ENCODE measurements at places on chromosomes 4 and X.

DNA sequence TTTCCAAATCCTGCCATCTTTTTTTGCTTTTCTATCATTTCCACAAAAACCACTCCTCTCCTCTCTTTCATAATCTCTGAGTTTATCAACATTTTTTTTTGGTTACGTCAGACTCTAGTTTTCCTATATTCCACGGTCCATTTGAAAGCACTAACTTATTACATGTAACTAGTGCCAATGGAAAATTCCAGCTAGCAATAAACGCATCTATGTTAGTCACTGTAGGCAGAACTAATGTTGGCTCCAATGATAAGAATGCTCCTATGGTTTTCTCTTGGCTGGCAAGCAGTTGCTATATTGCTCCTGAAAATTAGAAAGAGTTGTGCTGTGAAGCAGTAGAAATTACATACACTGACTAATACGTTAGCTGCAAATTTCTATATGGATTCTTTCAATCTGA is 634.6 kb upstream of the FTHL17 start:
- DNase-seq: no peak

GRCh38 chr4:13089659-13089998 is 394.5 kb downstream of the RAB28 start:
- DNase-seq: no peak

GRCh38 chr4:17489721-17490120 is 22.2 kb downstream of the QDPR start:
- no peak for DNase-seq

GRCh38 chrX:47293106-47293505 is 60.3 kb downstream of the USP11 start:
- DNase-seq: no peak

DNA sequence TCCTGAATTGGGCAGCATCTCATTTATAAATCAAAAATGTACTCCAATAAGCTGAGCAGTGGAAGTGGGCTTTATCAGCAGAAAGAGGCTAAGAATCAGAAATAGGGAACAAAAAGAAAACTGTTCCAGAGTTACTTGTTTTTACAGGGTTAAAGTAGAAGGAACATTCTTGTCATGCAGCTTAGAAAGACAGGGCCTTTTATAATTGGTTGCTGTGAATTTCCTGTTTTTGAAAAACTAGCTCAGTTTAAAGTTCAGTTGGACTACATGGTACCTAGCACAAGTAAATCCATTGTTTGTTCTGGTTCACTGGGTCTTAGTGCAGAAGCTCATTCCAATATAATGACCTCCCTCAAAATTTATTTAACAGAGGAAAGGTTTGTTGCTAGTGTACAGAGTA is 200.8 kb downstream of the GRIA2 start:
- no peak for DNase-seq

DNA sequence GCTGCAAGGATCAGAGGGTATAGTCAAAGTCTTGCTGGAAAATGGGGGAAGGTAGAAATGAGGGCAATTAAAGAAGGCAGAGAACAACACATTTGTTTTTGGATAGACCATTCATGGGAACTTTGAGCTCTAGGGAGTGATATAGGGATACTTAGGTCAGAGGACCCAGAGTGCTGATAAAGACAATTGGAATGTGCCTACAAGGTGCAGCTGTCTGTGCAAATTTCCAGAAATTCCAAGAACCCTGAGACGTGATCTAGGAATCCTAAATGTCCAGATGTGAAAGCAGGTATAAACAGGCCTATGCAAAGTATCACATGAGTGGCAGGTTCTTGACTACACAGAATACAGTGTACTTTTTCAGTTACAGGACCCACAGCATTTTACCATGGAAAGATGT is 24.2 kb downstream of the FNIP2 start:
- DNase-seq: no peak

GRCh38 chrX:47093248-47093647 is 15.0 kb downstream of the RGN start:
- DNase-seq: no peak

DNA sequence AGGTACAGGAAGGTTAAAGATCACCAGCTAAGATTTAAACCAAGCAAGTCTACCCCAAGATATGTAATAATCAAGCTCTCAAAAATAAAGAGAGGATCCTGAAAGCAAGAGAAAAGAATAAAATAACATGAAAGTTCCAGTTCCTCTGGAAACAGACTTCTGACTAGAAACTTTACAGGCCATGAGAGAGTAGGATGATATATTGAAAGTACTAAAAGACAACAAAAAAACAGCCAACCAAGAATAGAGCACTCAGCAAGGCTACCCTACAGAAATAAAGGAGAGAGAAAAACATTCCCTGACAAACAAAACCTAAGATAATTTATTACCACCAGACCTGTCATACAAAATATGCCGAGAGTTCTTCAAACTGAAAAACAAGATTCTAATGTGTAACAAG is 450.5 kb downstream of the ARAP2 start:
- no peak for DNase-seq

DNA sequence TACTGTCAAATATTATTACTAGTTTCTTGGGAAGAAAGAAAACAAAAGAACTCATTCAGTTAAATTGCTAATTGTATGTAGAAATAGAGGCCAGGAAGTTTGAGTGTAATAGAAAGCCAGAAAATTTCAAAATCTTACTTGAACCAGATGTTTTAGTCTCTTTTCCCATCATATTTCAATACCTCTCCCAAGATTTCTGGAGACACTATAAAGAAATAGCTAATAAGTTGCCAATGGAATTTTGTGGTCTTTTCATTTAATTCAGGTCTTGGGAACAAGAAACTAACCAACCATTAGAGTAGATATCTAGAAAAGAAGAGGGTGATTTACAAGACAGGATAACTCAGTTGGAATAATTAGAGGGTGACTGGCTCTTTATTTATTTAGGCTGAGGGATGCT is 112.2 kb downstream of the AGTR2 start:
- no peak for DNase-seq

- no peak for DNase-seq
Observed at GRCh38 chr4:88696630-88697029, 999 bp downstream of the NAP1L5 start.

DNA sequence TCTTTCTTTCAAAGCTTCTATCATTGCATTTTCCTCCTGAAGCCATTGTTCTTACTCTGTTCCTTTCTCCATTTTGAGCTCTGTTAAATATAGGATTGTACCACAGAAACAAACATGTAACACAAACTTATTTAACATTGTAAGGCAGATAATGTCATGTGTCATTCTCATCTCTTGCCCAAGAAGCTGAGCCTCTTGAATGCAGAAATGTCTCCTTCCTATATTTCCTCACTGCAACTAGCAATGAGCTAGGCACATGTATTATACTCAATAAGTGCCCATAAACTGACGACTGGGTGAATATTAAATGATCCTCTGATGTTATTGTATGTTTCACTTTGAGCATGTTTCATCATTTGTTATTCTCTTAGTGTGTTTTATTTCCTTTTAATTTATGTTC is 56.7 kb upstream of the SLC7A11 start:
- DNase-seq: no peak

DNA sequence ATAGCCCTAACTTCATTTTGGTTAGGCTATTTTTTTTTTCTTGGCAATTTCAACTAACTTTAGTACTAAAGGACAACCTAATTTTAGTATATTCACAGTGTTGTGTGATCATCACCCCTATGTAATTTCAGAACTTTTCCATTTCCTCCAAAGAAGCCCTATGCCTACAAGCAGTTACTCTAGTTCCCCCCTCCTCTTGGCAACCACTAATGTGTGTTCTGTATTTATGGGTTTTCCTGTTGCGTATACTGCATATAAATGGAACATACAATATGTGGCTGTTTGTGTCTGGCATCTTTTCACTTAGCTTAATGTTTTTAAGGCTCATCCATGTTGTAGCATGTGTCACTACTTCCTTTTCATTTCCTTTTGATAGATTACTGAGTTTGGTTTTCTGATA is 57.6 kb downstream of the N4BP2 start:
- DNase-seq: no peak

- DNase-seq: peak; percentile 52
Observed at GRCh38 chr4:7964890-7965662, 25.4 kb upstream of the AFAP1 start.

DNA sequence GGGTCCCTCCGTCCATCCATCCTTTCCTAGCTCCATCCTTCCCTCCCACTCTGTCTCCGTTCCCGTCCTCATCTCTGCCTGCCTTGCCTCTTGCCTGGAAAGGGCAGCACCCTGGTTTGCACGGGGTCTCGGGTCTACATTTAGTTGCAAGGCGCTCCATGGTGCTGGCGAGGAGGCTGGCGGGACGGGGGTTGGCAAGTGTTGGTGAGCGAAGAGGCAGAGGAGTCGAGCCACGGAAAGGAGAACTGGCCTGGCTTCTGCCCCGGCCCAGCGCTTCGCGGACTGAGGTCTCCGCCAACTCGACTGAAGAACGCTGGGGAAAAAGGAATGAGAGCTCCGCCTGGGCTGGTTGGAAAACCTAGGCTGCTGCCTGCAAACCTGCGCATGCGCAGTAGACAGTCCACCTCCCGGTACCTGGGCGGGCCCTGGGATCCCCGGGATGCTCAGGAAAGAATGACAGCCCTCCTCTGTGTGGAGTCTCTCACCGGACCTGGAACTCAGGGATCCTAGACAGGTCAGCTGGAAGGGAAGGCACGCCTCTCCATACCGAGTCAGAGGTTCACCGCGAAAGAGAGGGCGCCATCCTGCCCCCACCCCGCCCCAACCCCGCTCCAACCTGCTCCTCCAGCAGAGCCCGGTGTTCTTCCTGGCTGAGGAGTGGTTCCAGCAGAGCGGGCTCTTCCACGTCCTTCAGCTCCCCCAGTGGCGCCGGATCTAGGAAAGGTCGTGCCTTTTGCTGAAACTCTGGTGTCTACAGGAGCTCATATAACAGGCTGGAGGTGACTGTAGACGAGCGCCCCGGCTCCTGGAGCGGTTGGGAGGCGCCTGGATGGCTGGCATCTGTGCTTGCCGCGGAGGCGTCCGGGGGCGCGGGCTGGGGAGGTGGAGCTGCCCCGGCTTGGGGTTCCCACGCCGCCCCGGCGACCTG is 6.0 kb downstream of the FRG2 start:
- no peak for DNase-seq

- DNase-seq: no peak
Observed at GRCh38 chr4:28006021-28006420, 1145.4 kb downstream of the STIM2 start.

DNA sequence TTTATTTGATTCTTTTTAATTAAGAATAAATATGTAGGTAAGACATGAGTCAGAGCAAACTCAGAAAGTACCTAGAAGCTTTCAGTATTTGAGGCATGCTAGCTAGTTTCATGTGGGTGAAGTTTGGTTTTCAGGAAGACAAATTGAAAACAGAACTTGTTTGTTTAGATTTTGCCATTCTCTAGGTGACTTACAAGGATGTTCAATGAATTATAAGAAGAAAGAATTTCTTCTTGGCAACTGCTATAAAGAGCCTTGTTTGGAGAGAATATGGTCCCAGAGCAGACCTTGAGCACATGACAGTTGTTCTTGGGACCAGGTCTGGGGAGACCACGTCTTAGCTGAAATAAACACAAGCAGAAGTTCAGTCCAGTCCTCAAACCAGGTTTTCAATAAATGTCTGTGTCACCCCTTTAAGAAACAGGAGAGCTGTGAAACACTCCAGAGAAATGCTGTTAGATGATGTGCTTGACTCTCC is 38.0 kb upstream of the IL21 start:
- DNase-seq: no peak

- no peak for DNase-seq
Observed at GRCh38 chr4:1406394-1406980, at the start of gene NKX1-1. NKX1-1 (minus strand) TSS chr4:1406442; CDS start chr4:1406442, 0 bp downstream.

- DNase-seq: no peak
Observed at GRCh38 chr4:8912506-8912905, 40.9 kb upstream of the HMX1 start.

- no peak for DNase-seq
Observed at GRCh38 chr4:10006601-10007435, 14.5 kb downstream of the SLC2A9 start.

GRCh38 chr4:86999136-86999643 is 64.4 kb downstream of the AFF1 start:
- DNase-seq: no peak

DNA sequence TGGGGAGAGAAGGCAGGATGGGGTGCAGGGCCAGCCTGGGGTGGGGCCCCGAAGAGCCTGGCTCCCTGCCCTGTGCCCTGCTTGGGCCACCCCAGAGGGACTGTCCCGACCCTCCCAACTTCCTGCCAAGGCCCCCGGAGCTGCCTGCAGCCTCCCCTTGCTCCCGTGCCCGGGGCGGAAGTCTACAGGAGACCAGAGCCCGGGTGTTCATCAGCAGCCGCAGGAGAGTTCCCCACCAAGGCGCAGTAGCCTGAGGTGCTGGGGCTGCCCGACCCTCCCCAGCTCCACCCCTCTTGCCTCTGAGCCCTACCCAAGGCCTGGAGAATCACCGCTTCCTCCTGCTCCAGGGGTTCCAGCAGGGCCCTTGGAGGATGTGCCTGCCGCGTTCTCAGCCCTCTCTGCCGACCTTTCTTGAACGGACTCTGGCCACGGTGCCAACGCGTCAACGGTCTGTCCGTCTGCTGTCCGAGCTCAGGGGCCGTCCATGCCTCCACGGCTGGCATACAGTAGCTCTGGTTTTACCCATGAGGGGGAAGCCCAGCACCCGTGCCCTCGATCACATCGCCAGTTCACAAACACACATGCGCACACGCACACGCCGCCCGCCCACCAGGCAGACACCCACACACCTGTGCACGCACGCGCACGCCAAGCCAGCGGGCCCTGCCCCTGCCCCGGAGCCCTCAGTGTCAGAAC is 36.0 kb upstream of the SPON2 start:
- DNase-seq: no peak

DNA sequence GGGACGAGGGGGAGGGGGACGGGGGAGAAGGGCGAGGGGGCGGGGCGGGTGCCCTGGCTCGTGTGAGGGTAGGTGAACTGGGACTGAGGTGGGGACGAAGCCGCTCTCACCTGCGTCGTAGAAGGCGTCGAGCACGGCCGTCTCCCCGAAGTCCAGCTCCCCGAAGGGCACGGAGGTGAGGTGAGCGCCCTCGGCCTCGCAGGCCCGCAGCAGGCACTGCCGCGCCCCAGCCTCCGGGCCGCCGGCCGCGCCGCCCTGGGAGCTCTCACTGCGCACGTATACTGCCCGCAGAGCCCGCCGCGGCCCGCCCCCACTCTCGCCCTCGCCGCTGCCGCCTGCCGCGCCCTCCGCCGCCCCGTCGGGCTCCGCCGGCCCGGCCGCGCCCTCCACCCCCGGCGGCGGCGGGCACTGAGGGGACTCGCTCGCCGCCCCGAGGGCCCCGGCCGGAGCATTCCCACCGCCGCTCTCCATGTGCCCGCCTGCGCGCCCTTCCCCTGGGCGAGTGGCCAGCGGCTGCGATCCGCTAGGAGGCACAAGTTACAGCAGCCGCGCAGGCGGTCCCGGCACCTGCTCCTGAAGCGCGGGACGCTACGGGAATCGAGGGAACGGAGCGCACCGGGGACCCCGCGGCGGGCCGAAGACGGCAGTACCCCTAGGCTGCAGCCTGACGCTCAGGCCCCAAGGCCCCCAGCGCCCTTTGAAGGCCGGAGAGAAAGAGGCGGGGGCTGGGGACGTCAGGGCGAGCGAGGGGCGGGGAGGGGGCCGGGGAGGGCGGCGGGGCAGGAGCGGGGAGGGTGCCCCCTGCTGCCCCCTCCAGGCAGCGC is at the start of gene MAP3K15:
TSS of gene MAP3K15 (minus strand) at position 718 of the 824 bp plus-strand sequence. CDS start at position 471, 247 bp downstream.
- DNase-seq: no peak

GRCh38 chr4:48016141-48017107 is at the start of the genes CNGA1 and NIPAL1:
CNGA1 (minus strand) TSS chr4:48016681; CDS start chr4:47952689, 63,992 bp downstream.
NIPAL1 (plus strand) TSS chr4:48016772; CDS start chr4:48016840, 68 bp downstream.
- peak; percentile 47 for DNase-seq

- DNase-seq: no peak
Observed at GRCh38 chr4:2667428-2667827, 88.7 kb downstream of the TNIP2 start.

GRCh38 chrX:151396042-151396824 is 773 bp upstream of the VMA21 start:
- peak; percentile 13 for DNase-seq

Measured in effector memory CD8-positive, alpha-beta T cell (primary cell).